ENCODE measurements at places on chromosomes 5 and 9. TPM values are rescaled to one million over a fixed set of nuclear protein-coding genes. Genes with fewer than 3 reads are reported as not detected.

Gene IFT74
- total RNA-seq: 16.9 TPM

Gene GLRA1
- total RNA-seq: not detected

Gene TMEM174
- total RNA-seq: not detected

Gene PITX1
- total RNA-seq: 29.7 TPM

Gene IFNA2
- not detected for total RNA-seq

Gene SLC45A2
- total RNA-seq: not detected

Gene GRM6
- total RNA-seq: not detected

Gene ZDHHC11B
- total RNA-seq: not detected

Gene TICAM2
- total RNA-seq: 5.0 TPM

Gene ARL14EPL
- total RNA-seq: not detected

Gene TAF11L5
- not detected for total RNA-seq

Gene PCDHGB5
- total RNA-seq: 30.9 TPM

Gene ITK
- total RNA-seq: not detected

Gene LCN9
- total RNA-seq: not detected

Gene STPG3
- not detected for total RNA-seq

Gene NR6A1
- under 0.01 TPM for total RNA-seq

Gene DCAF12
- total RNA-seq: 12.6 TPM

Gene COL23A1
- not detected for total RNA-seq

Gene CSF1R
- 0.89 TPM for total RNA-seq

Gene C7
- not detected for total RNA-seq

Gene HDAC3
- total RNA-seq: 44.2 TPM

Gene GLRX
- 39.1 TPM for total RNA-seq

Gene SPAG8
- 0.55 TPM for total RNA-seq

Gene INSL4
- not detected for total RNA-seq

Gene AFAP1L1
- total RNA-seq: 3.4 TPM

Gene PRSS3
- total RNA-seq: 2.1 TPM

Gene ORM1
- not detected for total RNA-seq

Gene KIF24
- total RNA-seq: 0.59 TPM

Gene PSAT1
- total RNA-seq: 90.3 TPM

Gene ZNF366
- total RNA-seq: 0.05 TPM

Gene HSDL2
- total RNA-seq: 30.6 TPM

Gene PCDHB3
- total RNA-seq: 0.09 TPM

Gene ANKRD31
- total RNA-seq: 0.14 TPM

Gene SHISAL2B
- total RNA-seq: not detected

Gene EQTN
- not detected for total RNA-seq

Gene QRFP
- total RNA-seq: not detected

Gene RLN1
- not detected for total RNA-seq

Gene IL5
- not detected for total RNA-seq

Gene FBXL17
- total RNA-seq: 13.4 TPM

Gene CKS2
- 34.1 TPM for total RNA-seq

Gene DNAH5
- total RNA-seq: 1.1 TPM

Gene ZBED3
- total RNA-seq: 1.3 TPM

Gene FOXD4L3
- not detected for total RNA-seq

Gene TMEM245
- 60.0 TPM for total RNA-seq

Gene PBX3
- total RNA-seq: 23.8 TPM

Gene PCYOX1L
- total RNA-seq: 17.5 TPM

Gene GMCL2
- total RNA-seq: not detected

Gene PCDHB14
- 1.5 TPM for total RNA-seq

Gene NUTM2F
- not detected for total RNA-seq

Gene OR13C8
- total RNA-seq: not detected

Gene TAF11L4
- total RNA-seq: not detected

Measured in smooth muscle cell of the umbilical artery (primary cell).